Fibroblast of skin of back (primary cell): ENCODE measurements at places on chromosomes 6 and 20.

- peak; percentile 46 for DNase-seq
Observed at GRCh38 chr6:83096791-83097190, 29.3 kb downstream of the DOP1A start.

GRCh38 chr6:144758602-144759001 is 473.5 kb downstream of the UTRN start:
- peak; percentile 2 for DNase-seq

GRCh38 chr20:24491041-24491756 is 21.8 kb downstream of the SYNDIG1 start:
- peak; percentile 74 for DNase-seq

- peak; percentile 17 for DNase-seq
Observed at GRCh38 chr6:121485359-121485811, 49.9 kb downstream of the GJA1 start.

DNA sequence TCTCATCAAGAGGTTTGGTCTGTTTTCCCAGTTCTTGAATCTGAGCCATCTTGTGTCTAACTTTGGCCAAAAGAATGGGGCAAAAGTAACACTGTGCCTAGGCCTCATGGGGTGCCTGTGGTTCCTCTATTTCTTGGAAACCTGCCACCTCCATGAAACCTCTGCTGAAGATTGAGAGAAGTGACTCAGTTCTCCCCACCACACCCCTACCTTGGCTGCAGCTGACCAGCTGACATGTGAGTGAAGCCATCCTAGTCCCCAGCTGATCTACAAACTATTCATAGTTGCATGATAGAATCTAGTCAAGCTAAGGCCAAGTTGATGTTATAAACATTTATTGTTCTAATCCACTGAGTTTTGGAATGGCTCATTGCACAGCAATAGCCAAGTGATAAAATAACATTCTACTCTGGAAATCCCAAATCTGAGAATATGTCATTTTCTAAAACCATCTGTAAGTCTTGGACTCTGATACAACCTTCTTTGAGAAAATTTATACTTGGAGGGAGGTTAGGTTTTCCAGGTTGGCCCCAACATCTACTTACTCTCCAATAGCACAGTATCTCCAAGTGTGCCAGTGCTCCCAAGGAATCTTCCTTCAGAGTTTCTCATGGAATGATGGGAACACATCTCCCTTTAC is 107.0 kb upstream of the SMLR1 start:
- no peak for DNase-seq

DNA sequence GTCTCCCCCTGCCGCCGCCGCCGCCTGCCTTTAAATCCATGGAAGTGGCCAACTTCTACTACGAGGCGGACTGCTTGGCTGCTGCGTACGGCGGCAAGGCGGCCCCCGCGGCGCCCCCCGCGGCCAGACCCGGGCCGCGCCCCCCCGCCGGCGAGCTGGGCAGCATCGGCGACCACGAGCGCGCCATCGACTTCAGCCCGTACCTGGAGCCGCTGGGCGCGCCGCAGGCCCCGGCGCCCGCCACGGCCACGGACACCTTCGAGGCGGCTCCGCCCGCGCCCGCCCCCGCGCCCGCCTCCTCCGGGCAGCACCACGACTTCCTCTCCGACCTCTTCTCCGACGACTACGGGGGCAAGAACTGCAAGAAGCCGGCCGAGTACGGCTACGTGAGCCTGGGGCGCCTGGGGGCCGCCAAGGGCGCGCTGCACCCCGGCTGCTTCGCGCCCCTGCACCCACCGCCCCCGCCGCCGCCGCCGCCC is 474 bp downstream of the CEBPB start:
- DNase-seq: peak; percentile 67

DNA sequence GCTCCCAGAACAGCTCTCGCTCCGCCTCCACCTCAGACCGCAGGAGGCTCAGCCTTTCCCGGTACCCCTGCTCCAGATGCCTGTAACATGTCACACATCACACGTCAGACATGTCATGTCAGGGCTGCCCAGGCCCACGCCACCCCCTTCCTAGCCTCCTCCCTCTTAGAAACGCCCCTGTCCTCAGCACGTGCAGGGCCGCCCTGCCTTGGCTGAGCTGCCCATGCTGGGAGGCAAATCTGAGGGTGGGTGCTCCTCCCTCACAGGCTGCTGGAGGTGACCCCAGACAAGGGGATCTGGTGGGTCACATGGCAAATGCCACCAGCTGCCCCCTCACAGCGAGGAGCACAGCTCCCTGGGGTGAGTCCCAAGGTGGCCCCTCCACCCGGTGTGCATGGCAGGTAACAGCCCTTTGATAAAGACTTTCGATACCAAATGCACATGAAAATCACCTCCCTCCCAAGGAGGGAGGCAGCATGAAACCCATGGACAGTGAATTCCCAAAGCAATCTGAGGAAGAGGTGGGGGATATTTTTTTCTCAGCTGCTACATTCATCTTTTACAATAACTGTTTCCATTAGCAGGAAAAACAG is 84.1 kb downstream of the GINS1 start:
- DNase-seq: no peak

- no peak for DNase-seq
Observed at GRCh38 chr6:138645976-138646640, 127.5 kb upstream of the CCDC28A start.

DNA sequence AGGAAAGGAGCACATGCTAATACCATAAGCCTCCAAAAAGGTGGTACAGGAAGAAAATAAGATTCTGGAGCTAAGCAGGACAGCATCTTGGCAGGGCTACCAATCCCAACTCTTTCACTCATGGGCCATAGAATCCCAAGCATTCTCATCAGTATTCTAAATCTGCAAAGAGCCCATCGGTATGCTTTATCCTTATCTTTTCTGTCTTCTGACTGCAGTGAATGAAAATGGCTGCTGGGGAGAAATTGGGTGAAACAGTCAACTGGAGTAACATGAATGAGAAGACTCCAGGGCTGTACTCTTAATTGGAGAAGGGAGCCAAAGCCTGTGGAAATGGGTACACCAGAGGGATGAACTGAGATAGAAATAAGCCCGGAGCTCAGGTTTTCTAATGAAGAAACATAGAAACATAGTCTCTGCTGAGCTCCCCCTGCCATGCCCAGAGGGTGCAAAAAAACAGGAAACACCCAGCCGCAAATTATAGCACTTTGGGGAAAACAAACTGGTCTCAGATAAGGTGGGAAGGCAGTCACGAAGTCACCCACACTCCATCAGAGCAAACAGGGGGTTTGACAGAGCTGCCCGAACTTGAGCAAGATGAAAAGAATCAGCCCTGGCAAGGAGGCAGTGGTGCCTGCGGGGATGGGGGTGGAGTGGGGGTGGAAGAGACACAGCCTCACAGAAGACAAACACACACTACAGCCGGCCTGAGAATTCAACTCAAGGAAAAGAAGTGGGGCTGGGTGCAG is 35.4 kb upstream of the E2F3 start:
- DNase-seq: no peak

DNA sequence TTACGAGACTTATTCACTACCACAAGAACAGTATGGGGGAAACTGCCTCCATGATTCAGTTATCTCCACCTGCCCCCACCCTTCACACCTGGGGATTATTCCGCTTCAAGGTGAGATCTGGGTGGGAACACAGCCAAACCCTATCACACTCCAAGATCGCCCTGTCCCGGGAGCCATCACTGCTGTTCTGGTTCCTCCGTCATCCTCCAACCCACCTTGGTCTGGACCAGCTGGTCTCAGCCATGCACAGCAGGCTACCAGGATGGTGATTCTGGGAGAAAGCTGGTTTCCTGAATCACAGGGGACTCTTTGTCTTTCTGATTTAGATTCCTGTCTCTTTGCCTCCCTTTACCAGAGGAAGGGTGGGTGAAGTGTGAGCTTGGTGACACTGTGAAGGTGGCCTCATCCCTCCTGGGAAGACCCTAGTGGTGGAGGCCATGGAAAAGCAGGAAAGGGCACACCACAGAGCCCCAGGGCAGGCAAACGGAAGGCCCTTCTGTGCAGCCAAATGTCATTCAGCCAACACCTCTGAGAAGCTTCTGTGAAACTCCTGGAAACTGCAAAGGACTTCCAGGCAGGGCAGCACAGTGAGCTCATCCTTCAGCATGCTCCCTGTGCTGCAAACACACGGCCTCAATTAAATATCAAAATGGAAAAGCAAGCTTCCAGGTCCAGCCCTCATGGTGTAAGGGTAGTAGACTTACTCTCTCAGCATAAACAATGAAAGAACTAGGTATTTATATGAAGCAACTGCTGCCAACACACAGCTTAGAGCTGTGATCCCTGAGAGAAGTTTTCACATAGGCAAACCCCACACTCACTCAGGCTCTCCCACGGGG is 169.8 kb downstream of the ANKRD60 start:
- no peak for DNase-seq

GRCh38 chr6:14217728-14218518 is 100.4 kb downstream of the CD83 start:
- no peak for DNase-seq

DNA sequence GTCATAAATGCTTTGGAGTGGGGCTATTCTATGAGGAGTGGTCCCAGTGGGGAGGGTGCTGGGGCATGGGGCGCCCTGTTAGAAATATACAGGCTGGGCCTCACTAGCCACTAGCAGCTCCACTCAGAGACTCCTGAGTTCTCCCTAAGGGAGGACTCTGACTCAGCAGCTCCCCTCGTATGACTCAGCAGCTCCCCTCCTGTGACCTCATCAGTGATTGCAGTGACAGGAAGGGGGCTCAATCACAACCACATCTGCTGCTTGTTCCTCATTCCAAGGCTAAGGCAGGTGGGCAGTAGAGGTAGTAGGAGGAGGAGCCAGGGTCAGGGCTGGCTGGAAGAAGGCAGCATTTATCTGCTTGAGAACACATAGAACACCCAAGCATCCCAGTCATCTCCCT is 73.7 kb downstream of the PRND start:
- peak; percentile 78 for DNase-seq

DNA sequence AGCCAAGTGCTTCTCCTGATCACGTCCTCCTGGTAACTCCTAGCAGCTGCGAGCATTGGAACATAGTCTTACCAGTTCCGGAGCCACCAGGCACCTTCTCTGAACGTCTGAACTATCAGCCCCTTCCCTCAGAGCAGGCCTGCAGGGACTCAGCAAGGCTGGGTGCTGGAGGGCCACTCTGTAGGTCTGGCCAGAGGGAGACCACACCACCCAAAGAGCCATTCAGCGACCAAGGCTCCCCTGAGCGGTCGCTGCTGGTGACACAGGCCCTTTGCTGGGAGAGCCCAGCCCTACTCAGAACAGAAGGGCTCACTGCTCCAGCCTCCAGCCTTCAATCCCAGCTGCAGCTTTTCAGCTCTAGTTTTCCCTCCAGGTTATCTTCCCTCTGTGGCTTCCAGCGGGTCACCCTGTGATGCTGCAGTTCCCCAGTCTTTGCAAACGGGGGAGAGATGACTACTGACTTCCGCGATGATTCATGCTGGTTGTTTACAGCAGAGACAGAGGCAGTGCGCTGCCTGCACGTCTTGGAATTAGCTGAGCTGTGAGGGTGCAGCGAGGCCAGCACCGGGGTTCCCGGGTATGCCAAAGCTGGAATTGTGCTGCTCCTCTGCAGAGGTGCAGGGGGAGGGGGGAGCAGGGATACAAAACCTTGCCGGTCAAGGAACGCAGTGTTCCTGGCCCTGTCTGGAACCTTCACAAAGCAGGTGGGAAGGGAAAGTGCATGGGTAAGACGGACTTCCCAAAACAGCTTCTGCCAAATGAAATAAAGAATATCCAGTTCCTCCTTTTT is 161.4 kb downstream of the LY86 start:
- DNase-seq: peak; percentile 81

DNA sequence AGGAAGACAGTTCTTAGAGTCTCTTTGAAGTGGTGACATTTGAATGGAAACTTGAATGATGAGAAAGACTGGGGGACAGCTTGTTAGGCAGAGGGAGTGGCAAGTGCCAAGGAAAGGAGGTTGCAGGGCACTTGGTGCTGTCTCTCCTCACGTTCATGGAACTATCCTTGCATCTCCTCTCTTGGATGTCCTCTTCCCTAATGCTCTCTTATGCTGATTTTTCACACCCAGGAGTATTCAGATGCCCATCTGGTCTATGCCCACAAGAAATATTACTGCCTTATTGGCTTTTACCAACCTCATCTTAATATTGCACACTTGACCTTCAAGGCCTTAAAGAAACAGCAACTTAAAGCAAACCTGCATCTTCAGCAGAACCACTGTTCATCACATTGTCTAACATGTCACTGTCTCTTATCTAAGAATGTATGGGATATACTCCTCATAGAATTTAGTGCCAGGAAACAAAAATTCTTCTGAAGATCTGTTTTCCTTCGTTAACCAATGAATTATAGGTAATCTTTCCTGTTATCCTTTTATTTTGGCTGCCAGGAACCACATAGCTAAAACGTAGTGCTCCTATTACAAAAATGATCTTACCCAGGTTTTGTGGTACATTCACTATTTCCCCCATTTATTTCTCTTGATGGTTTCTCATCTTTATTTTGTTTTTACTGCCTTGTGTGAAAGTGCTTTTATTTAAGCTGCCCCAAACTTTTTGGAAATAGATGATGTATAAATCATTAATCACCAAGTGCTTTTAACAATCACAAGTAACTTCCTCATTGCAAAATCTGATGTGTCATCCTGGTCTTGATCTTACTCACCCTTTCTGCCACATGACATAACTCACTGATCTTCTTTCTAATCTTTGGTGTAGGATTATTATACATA is 12.8 kb downstream of the RGS17 start:
- DNase-seq: peak; percentile 77

- DNase-seq: no peak
Observed at GRCh38 chr20:46701057-46701456, 8.4 kb upstream of the SLC2A10 start.

DNA sequence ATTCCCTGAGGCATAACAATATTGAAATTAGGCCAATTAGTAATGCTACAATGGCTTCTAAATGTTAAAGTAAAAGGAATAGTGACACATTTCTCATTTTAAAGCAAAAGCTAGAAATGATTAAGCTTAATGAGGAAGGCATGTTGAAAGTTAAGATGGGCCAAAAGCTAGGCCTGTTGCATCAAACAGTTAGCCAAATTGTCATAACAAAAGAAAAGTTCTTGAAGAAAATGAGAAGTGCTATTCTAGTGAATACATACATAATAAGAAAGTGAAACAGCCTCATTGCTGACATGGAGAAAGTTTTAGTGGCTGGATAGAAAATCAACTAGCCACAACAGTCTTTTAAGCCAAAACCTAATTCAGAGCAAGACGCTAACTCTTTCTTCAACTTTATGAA is 12.9 kb downstream of the OR2A4 start:
- no peak for DNase-seq

- no peak for DNase-seq
Observed at GRCh38 chr20:18971121-18971520, 157.5 kb downstream of the SCP2D1 start.

- DNase-seq: no peak
Observed at GRCh38 chr6:139939189-139939979, 564.9 kb upstream of the CITED2 start.
